ENCODE measurements at places on chromosomes 1 and 21.

GRCh38 chr21:42228709-42229220 lies 9.8 kb downstream of the ABCG1 start:
- DNase-seq: no peak

- no peak for DNase-seq
These were observed 70.4 kb downstream of the MRPS6 start for GRCh38 chr21:34143685-34144182.

- DNase-seq: peak; percentile 27
These were observed at the start of gene MIA3 for GRCh38 chr1:222618001-222618879. Gene MIA3 (plus strand): TSS chr1:222618097. CDS start chr1:222618111, 14 bp downstream.

- DNase-seq: no peak
These were observed 49.8 kb downstream of the SLC16A1 start for GRCh38 chr1:112906150-112906698.

GRCh38 chr1:59309392-59309791 lies 12.5 kb downstream of the FGGY start:
- DNase-seq: no peak

- DNase-seq: no peak
These were observed 2.0 kb downstream of the GLUL start for GRCh38 chr1:182389619-182390047.

DNA sequence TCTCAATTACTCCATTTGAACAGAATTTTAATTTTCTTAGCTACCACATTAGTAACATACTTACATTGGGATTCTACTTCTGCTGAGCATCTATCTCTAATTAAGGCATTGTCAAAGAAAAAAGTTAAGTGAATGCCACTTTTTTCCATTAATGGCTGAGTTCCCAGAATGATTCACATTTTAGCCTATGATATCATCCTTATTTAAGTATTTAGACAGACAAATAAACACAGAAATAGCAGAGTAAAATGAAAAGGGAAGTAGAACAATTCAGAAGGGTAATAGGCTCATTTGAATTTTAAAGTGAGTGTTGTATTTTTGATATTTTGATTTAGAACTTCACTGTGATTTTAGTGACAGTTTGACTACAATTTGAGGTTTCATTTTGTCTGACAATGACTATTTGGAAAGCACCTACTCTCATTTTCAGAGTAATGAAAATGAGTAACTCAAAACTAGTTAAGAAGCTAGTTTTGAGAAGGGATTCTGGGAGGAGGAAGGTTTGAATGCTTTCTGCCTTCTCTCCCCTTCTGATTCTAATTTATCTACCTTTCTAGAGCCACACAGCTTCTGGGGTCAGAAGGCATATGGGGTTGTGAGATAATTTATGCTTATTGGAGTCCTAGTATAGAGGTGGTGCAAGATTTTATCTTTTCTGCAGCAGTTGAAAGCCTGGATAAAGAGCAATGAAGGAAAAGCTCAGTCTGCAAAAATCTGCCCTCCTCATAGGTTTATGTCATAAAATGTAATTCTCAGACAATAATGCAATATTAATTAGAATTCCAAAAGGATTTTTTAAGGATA lies 15.5 kb downstream of the LYPLAL1 start:
- DNase-seq: no peak

DNA sequence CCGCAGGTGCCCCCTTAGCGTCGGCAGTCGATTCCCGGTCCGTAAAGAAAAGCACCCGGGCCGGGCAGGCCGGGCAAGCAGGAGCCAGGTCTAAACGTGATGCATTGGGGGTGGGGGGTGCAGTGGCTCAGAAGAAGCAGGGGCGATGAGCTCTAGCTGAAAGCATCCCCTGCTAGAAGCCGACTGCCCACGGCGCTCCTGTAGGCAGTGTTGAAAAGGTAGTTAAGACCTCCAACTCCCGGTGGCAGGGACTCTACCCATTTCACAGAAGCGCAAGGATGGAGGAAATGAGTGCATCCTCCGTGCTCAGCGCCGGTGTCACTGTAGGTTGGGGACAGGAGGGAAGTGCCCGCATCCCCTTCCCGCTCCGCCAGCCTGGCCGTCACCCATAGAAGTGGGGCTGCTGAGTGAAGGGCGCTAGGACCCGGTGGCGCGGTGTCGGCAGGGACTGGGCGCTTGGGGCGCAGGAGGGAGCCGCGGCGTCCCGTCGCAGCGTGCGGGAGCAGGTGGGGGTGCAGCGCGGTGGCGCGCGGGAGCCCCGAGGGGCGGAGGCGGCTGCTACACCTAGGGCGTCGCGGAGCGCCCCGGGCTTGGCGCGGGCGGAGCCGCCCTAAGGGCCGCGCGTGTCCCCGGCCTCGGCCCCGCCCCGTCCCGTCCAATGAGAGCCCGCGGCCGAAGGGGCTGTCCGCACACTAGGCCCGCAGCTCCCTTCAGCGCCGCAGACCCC lies at the start of gene WNT2B:
Gene WNT2B, plus strand, starts transcription at position 688 of the 727 bp plus-strand sequence. CDS start 298 bp downstream, outside the sequence.
- DNase-seq: no peak

- no peak for DNase-seq
These were observed 10.2 kb upstream of the CHIT1 start for GRCh38 chr1:203239526-203240305.

DNA sequence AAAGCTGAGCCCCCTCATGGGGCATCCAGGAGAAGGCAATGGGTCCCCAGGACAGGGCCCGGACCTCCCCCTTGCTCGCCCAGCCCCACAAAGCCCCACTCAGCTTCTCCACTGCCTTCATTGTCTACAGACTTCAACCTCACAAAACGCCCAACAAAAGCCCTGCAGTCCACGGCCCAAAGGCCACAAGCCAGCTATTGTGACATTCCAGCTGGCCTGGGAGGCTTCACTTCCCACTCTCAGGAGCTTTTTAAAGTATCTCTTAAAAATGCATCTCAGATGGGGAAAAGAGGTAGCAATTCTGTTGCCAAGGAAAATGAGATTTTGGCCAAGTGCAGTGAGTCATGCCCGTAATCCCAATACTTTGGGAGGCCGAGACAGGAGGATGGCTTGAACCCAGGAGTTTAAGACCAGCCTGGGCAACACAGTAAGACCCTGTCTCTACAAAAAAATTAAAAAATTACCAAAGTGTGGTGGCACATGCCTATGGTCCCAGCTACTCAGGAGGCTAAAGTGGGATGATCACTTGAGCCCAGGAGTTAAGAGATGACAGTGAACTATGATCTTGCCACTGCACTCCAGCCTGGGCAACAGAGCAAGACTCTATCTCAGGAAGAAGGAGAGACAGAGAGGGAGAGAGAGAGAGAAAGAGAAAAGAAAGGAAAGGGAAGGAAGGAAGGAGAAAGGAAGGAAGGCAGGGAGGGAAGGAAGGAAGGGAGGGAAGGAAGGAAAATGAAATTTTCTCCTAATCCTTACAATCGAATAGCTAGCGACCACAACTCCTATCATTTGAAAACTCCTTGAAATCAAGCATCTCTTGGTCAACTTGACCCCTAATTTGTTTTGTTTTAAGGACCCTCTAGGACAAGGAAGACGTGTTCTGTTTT lies 31.4 kb upstream of the TARDBP start:
- DNase-seq: no peak

DNA sequence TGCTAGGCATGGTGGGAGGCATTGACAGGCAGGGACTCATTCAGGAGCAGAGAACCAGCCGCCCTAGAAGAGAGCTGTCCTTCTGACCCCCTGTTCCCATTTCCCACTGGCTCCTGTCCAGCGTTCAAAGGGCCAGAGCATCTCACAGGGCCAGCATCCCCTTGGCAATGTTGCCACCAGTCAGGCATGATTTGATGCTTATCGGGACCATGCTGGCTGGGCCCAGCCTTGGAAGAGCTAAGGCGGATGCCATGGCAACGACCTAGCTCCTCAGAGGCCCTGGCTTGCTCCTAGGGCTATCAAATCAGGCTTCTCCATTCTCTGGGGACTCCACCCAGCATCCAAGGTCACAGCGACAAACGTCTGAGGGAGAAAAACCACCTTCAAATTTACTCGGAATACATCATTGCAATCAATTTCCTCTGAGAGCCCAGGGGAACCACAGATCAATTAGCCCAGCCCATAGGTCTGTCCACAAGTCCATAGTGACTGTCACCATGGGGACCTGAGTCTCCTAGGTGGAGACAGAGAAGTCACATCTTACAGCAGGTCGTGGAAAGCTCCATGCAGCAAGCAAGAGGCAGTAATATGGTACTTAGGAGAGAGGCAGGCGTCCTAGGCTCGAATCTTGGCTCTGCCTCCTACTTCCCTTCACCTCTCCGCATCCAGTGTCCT lies 14.1 kb upstream of the VWA5B1 start:
- no peak for DNase-seq

DNA sequence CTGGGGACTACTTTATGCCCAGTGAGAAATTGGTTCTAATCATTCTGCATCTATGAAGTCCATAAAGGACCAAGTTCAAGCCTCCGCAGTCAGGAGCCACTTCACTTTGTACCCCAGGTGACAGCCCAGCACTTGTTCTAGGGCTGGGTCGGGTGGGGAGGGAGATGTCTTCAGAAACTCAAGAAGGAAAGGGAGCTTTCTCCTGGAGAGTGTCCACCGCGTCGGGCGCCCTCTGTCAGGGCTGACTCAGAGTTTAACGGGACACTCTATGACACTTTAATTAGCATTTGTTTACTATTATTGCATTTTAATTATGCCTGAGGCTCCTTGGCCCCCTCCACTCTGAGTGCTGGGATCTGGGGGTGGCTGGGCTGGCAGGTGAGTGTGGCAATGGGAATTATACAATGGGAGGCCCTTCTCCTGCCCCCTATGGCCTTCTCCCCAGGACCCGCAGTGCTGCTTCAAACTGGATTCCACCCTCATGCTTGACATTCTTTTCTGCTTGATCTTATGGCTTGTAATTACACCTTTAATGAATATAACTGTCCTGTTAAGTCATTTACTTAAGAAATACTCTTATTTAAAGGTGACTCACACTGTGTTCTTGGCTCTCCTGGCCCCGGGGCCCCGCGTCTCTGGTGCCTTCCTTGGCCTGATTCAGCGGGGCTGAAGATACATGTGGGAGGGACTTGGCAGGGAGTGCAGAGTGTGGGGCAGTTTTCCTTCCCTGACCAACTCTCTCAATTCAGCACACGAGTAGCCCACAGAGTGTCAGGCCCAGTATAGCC lies 136.6 kb downstream of the PLXNA2 start:
- no peak for DNase-seq

- no peak for DNase-seq
These were observed 9.5 kb upstream of the RNF186 start for GRCh38 chr1:19824541-19824940.

DNA sequence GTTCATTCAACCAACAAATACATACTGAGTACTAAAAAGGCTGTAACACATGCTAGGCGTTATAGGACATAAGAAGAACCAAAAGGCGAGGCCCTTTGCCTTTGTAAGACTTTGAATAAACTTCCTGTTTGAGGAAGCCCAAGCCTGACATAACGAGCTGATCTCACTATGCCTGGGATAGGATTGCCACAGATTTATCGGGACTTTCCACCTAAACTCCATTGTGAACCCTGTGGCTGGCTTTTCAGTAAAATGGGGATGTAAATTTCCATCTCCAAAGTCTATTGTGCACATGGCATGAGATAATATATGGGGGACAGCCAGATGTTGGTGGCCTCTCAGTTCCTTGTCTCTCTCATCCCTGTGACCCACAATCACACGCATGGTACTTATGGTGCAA lies 41.9 kb downstream of the LMO4 start:
- DNase-seq: no peak

- no peak for DNase-seq
These were observed 7.7 kb downstream of the CSRP1 start for GRCh38 chr1:201499191-201499590.

DNA sequence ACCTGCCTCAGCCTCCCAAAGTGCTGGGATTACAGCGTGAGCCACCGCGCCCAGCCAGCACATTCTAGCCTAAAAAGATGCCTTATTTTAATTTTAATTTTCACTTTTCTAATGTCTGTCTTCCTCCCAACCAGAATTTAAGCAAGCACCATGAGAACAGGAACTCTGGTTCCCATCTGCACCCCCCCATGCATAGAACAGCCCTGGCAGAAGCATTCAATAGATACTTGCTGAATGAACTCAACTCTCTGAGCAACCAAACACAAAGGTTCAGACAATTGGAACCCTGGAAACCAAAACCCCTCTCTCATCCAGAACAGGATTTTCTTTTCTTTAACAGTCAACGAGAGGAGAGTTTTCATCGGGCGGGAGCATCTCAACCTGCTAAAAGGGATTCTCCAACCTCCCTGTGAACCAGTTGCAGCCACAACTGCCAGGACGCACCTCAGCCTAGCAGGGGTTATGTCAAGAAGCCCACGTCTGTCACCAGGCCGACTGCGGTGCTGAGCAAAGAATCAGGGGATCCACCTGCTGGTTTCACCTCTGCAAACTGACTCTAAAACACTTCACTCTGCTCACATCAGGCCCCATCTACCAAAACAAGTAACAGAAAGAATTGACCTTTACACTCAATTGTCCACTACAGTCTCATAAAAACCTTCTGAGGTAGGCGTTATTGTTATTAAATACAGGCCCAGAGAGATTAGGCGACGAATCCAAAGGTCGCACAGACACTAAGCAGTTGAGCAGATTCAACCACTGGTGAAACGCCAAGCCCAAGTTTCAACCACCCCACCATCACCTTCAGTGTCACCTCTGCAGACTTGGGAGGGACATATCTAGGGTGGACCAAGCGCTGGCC lies 1.7 kb downstream of the KIAA2013 start:
- no peak for DNase-seq

GRCh38 chr1:26210147-26210870 lies 19.9 kb downstream of the CATSPER4 start:
- DNase-seq: no peak

- DNase-seq: no peak
These were observed 983.4 kb upstream of the PRMT6 start for GRCh38 chr1:106072909-106073600.

- no peak for DNase-seq
These were observed 11.0 kb downstream of the HYI start for GRCh38 chr1:43442756-43443155.

DNA sequence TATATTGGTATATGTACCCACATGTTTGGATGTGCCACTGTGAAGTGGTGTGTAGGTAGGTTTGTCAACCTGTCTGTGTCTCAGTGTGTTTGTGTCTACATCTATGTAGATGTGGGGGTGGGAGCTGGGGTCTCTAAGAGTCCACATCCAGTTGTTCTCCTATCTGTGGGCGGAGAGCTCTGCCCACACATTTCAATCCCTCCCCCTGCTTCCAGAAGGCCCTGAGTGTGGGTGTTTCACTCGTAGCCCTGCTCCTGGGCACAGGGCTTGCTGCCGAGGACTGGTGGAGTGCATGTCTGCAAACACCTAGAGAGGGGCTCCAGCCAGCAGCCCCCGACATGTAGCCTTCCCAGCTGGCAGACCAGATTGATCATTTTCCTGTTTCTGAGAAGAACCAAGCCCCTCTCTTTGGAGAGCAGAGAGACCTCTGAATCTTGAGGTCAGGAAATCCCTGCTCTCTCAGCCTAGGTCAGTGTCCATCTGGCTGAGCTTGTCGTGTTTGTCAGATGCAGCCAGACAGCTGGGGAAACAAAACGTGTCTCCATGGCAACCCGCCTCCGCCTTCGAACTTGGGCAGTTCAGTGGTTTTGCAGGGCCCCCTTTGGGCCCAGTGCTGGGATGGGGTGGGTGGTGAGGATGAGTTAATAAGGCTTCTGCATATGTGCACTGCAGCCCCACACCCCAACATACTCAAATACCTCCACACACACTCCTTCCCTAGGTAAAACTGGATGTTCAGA lies 31.2 kb upstream of the SYNC start:
- no peak for DNase-seq

All from stimulated activated CD8-positive, alpha-beta memory T cell treated with anti-CD3 and anti-CD28 coated beads, Interleukin-4, amount 100 ng/mL, for 4 hours (primary cell).